CD4-positive, alpha-beta T cell treated with Interleukin-15 for 4 hours (primary cell): ENCODE measurements at places on chromosomes 5 and 9.

GRCh38 chr5:68353605-68354004 lies 138.0 kb downstream of the PIK3R1 start:
- no peak for DNase-seq

DNA sequence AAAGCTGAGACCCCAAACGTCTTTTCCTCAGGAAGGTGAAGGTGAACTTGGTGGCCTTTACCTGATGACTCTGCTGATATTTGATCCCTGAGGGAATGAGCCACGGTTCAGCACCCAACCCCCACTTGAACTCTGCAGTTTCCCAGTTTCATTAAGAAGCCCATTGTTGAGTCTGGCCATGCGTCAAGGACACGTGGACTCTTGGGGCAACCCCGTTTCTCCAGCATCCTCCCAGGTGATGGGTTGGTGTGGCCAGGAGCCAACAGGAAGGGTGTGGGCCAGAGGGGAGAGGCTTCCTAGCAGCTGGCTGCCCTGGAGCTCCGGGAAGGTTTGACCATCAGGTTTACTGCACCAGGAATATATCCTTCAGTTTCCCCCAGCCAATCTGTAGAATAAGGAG lies 59.5 kb upstream of the GNE start:
- no peak for DNase-seq

DNA sequence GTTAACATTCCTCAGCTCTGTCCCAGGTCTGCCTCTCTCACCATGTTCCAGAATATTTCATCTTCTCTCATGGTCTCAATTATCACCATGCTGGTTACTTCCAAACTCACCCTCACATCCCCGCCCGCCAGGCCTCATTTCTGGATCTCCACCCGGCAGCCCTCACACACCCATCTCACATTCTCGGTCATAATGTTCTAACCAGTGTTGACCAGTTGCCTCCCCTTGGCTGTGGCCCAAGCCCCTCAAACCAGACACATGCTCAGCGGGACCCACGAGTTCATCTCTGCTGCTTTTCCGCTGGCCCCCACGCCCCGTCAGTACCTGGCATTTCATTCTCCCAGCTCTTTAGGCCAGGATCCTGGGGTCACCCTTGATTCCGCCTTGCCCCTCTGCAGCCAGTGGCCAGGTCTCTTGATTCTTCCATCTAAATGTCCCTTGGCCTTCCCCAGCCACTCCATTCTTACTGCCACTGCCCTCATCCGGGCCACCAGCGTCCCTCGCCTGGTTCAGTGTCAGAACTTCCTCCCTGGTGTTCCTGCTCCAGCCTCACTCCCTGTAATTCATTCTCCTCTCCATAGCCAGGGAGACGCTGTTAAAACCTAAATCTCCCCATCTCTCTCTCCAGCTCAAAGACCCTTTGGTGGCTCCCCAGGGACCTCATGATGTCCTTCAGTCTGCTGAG lies 141.7 kb downstream of the MVB12B start:
- DNase-seq = no peak

DNA sequence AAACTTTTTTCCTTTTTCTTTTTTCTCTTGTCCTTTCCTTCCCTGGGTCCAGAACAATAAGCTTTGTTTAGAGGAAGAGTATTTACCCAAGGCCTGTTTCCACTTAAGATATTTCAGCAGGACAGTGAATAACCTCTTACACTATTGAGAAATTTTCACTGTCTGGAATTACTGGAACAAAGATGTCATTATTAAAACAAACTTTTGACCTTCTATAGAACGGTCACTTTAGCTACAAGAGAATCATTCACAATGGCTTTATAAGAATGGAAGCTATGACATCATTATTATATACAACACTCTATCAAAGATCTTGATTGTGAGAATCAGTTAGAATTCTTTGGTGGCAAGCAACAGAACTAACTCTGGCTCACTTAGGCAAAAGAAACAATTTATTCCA lies 22.0 kb upstream of the ARHGAP26 start:
- DNase-seq = no peak

DNA sequence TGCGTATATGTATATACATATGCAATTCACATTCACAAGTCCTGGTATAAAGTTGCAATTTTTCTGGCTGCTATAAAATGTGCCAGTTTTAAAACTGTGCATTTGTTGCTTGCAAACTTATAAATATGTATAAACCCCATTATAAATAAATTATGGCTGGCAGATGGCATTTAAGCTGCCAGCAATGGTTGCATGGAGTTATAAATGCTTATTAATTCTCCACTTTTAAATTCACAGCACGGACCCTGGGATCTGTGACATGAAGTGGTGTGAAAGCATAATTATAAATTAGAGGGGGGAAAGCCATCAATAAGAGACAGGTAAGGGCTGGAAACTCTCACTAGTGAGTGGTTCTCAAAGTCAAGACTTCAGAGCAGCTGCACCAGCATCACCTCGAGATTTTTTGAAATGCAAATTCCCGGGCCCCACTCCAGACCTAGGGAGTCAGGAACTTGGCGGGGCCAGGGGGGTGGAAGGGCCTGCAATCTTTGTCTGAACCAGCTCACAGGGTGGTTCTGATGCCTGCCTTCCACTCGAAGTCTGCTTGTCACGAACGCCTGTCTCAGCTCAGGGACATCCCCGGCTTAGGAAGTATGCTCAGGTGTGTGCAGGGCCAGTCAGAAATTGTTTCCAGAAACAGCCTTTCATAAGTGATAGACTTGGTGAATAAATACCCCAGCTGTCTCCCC lies 16.9 kb downstream of the S1PR3 start:
- DNase-seq = no peak

GRCh38 chr5:91219091-91219802 lies 163.9 kb downstream of the ARRDC3 start:
- DNase-seq = no peak

DNA sequence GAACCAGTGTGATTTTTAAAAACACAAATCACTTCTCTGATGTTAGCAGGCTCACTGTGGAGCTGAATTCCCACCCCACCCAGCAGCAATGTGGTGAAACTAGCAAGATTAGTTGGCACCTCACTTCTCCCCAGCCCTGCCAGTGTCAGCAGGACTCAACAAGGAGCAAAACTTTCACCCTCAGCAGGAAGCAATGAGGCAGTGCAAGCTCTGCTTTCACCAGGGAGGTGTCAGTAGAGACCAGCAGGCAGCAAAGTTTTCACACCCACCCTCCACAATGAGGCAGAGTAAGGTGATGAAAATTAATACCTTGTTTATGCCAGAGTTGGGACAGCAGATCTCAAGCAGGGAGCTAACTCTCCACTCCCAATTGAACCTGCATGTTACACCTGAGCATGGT lies 565.0 kb downstream of the CETN3 start:
- no peak for DNase-seq

GRCh38 chr9:75228893-75229292 lies 140.6 kb downstream of the OSTF1 start:
- no peak for DNase-seq

GRCh38 chr5:75847561-75848021 lies 130.4 kb upstream of the POC5 start:
- DNase-seq = no peak

GRCh38 chr5:151680944-151681427 lies 5.7 kb downstream of the SPARC start:
- no peak for DNase-seq

DNA sequence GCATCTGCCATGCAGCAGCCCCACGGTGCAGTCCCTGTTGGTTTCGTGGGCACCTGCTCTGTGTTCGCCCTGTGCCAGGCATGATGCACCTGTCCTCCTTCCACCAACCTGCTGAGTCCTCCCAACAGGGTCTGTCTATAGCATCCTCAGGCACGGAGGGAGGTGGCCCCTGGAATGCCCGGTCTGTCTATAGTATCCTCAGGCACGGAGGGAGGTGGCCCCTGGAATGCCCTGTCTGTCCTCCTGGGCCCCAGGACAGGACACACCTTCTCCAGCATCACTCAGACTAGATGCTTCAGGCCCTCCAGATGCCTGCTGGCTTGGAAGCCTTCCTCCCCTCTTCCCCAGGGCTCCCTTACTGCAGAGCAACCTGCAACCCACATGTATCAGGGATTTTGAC lies 9.9 kb upstream of the PHYHD1 start:
- DNase-seq = no peak

DNA sequence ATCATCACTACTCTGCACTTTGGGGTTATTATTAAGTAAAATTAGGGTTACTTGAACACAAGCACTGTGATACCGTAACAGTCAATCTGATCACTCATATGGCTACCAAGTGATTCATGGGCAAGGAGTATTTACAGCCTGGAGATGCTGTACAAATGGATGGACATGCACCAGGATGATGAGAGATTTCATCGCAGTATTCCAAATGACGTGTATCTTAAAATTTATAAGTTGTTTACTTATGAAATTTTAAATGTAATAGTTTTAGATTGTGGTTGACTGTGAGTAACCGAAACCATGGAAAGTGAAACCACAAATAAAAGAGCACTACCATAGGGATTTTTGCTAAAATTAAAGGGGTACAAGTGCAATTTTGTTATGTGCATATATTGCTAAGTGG lies 462.2 kb upstream of the PTGER4 start:
- no peak for DNase-seq

GRCh38 chr9:75552941-75553340 lies 337.5 kb upstream of the PCSK5 start:
- DNase-seq = no peak

DNA sequence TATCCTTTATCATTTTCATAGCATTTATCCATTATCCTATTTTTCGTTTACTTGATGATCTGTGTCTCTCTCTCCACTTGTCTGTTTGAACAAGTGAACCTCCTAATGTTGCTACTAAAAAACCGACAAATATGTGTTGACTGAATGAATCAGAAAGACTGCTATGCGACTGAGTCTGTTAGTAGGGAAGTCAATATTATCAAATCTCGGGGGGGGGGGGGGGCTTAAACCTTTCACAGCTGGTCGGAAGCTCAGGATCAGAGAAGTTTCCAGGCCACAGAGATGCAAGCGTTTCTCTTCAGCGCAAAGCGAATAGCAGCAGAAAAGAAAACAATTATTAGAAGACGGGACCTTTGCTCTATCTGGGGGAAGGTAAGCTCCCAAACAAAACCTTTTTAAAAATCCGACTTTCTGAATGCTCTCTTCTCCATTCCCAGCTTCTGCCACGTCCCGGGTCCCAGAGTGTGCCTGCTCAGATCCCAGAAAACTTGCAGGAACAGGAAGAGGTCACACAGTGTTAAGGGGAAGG lies 412 bp downstream of the RIOK2 start:
- peak; percentile 19 for DNase-seq

GRCh38 chr5:132459983-132460838 lies 30.4 kb downstream of the IRF1 start:
- no peak for DNase-seq

DNA sequence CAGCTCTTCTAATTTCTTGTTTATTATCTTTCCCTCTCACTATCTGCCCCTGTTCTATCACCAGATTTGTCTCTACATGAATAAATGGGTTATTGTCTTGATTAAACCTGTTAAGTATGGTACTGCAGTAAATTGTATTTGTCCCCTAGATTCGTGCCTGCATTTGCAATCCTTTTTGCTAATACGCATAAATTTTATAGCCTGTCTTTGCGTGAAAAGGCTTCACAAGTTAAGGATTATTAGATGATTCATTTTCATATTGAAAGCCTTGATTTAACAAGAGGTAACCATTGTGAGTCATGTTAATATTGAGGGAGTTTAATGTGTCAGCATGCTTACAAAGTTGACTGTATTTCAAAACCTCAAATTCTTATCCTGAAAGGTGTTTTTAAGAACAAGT lies 204.6 kb downstream of the PCSK1 start:
- DNase-seq = no peak

DNA sequence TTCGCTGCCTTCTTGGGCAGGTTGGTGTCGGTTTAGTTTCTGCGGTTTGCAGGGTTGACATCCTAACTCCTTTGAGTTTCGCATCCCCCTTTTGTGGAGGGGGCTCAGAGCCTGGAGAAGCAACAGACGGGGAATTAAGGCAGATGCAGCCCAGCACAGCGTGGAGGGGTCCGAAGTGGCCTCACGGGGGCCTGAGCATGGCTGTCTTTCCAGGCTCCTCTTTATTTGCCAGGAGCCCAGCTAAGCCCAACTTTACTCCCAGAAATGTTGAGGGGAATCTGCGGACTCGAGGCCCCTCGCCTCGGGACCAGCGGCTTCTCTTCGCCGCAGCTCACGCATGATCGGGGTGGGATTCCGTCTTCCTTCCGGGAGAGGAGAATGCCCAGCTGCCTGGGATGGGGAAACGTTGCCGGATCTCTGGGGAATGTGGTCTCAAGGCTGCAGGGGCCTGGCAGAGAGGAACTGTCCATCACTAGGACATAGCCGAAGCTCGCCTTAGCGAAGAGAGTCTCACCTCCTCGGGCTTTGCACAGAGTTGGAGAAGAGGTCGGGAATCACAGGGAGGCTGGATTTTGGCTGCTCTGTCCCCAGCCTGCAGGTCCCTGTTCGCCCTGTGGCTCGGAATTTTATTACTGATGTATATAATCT lies 1.3 kb downstream of the RAI14 start:
- DNase-seq = no peak

GRCh38 chr9:2395814-2396612 lies 225.6 kb upstream of the VLDLR start:
- no peak for DNase-seq

DNA sequence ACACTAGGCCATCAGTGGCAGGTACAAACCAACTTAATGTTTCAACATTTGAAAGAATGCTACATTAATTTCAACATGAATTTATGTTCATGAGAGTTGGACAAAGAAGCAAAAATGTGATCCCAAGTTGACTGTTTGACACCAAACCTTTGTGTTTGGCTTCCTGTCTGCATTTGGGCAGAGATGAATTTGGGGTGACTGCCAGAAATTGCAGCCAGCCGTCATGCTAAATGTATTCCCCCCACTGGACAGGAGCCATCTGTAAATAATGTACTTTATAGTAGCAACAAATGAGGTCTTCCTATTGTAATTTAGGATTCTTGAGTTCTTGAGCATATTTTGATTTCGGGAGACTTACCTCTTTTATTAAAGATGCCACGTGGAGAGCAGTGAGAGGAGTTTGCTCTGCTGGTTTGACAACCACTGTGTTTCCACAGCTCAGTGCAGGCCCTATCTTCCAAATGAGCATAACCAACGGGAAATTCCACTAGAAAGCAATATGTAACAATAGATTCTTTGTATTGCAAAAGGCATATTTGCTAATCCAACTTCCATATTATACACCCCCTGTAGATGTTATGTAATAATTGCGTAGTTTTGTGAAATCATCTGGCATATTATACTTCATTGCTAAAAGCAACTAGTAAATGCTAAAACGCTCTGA lies 27.6 kb downstream of the ALDH1A1 start:
- DNase-seq = no peak
